ENCODE measurements at places on chromosomes 4 and X. TPM values are rescaled to one million over a fixed set of nuclear protein-coding genes. Genes with fewer than 3 reads are reported as not detected.

DNA sequence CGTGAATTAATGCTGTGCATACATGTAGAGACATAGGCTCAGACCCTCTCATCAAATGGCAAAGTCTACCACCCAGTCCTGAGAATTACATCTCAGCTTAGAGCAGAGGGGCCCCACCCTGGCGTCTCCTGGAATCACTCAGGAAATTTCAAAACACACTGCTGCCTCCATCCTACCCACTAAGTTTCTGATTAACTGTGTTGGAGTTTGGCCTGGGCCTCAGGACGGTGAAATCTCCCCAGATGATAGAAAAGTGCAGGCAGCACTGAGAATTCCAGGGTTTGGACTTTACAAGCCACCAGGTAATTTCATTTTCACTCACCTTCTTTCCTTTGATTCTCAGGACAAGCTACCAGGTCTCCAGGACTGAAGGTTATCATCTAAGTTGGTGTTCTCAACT is 3.3 kb upstream of the FAM9C start:
- DNase-seq, result no peak
- no peaks in the 10 kb centered on the region for H3K4me1 ChIP-seq
- no peaks in the 10 kb centered on the region for H3K27me3 ChIP-seq
- no peaks in the 10 kb centered on the region for H3K36me3 ChIP-seq
- no peak overlapping the region for H3K4me3 ChIP-seq

GRCh38 chr4:4619821-4620220 is 78.0 kb upstream of the STX18 start:
- H3K36me3 ChIP-seq, result no peaks in the 10 kb centered on the region
- H3K27me3 ChIP-seq, result no peaks in the 10 kb centered on the region
- no peak overlapping the region for H3K4me3 ChIP-seq
- H3K4me1 ChIP-seq, result no peaks in the 10 kb centered on the region

DNA sequence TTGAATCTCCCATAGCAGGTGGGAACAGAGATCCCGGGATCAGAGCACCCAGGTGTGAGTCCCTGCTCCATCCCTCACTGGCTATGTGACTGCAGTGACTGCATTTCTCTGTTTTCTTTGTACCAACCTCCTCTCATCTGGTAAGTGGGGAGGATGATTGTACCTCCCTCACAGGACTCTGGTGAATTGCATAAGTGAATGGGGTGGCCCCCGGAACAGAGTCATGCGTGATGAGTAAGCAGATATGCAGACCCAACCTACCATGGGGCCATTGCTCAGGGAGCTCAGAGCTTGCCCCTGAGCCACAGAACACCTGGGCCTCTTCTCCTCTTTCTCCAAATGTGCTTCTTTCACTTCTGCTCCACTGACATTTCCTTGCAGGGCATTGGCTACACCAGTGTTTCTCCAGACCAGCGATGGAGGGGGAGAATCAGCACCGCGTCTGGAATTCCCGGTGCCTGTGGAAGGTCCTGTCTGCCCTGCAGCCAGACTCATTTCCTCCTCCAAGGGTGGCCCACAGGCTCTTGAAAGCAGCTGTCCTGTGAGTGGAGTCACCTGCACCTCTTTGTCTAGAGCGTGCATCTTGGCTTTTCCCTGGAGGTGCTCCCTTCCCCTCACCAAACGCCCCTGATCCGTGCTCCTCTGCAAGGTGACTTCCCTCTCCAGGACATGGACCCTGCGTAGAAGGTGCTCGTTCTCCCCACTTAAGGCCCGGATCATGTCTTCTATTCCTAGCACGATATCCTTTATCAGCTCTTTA is 30.0 kb downstream of the C4orf50 start:
- H3K4me3 ChIP-seq, result no peak overlapping the region
- no peaks in the 10 kb centered on the region for H3K36me3 ChIP-seq
- H3K27me3 ChIP-seq, result no peaks in the 10 kb centered on the region

Gene F11
- total RNA-seq, result not detected

DNA sequence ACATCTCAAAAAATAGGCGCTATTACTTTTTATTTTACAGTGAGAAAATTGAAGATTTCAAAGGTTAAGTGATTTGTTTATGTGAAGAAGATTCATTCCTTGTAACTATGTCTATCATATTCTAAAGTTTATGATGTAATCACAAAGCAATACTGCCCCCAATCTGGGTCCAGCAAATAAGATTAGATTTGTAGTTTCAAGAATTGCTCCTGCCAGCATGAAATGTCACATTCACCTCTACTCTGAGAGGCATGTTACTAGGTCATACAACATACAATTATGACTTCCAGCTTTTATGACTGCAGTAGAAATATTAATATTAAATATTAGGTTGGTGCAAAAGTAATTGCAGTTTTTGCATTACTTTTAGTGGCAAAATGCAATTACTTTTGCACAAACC is 976.2 kb downstream of the FSTL5 start:
- H3K27me3 ChIP-seq, result no peaks in the 10 kb centered on the region
- H3K36me3 ChIP-seq, result no peaks in the 10 kb centered on the region
- DNase-seq, result no peak

DNA sequence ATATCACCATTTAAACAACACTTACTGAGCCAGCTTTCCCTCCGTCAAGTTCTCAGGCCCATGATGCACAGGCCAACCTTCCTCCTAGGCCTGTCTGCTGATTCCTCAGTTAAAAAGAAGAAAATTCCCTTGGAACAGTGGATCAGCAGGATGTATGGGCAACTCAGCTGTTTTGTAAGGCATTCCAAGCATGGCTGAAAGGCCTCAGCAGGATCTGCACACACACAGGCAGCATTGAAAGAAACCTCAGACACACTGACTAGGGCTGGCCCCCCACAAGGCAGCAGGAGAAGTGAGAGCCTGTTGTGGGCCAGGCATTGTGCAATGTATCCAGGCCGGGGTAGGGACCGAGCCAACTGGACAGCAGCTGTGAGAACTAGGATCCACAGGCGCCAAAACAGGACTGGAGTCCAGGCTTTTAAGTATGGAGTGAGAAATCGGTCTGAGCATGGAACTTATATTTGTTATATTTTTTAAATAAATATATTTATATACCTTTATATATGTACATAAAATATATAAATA is 171.4 kb downstream of the NWD2 start:
- DNase-seq, result no peak
- H3K27me3 ChIP-seq, result no peaks in the 10 kb centered on the region
- no peaks in the 10 kb centered on the region for H3K36me3 ChIP-seq
- no peak overlapping the region for H3K4me3 ChIP-seq

Gene RTL9
- not detected for total RNA-seq

Gene PSAPL1
- not detected for total RNA-seq

Gene GPRASP3
- 1.1 TPM for total RNA-seq

DNA sequence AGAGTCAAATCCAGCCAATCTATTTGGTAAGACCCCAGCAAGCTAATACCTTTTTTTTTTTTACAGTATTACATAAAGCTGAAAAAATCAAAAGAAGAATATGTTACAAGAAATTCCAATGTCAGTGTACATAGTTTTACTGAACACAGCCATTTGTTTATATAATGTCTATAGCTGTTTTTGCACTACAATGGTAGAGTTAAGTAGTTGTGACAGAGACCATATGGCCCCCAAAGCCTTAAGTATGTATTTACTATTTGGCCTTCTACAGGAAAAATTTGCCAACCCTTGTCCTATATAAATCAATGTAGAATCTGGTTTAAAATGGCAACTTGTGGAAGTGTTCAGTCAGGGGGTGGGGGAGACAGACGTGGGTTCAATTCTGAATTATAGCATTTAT is 60.7 kb downstream of the ANTXR2 start:
- no peak overlapping the region for H3K4me3 ChIP-seq
- no peak for DNase-seq
- no peak overlapping the region for H3K27ac ChIP-seq
- H3K36me3 ChIP-seq, result no peaks in the 10 kb centered on the region

- H3K36me3 ChIP-seq, result no peaks in the 10 kb centered on the region
- H3K27ac ChIP-seq, result no peak overlapping the region
- no peak for DNase-seq
- H3K27me3 ChIP-seq, result no peaks in the 10 kb centered on the region
- H3K4me1 ChIP-seq, result no peaks in the 10 kb centered on the region
- no peak overlapping the region for H3K4me3 ChIP-seq
Observed at GRCh38 chr4:24105327-24106038, 215.6 kb upstream of the PPARGC1A start.

- no peaks in the 10 kb centered on the region for H3K27me3 ChIP-seq
- no peak for DNase-seq
- H3K27ac ChIP-seq, result no peak overlapping the region
- H3K4me3 ChIP-seq, result no peak overlapping the region
- H3K36me3 ChIP-seq, result no peaks in the 10 kb centered on the region
- H3K4me1 ChIP-seq, result no peaks in the 10 kb centered on the region
Observed at GRCh38 chr4:182102576-182102975, 140.6 kb upstream of the TENM3 start.

- H3K27me3 ChIP-seq, result no peaks in the 10 kb centered on the region
- no peak overlapping the region for H3K27ac ChIP-seq
- H3K36me3 ChIP-seq, result no peaks in the 10 kb centered on the region
- H3K4me1 ChIP-seq, result no peaks in the 10 kb centered on the region
- peak overlapping the region; percentile 13 for H3K4me3 ChIP-seq
Observed at GRCh38 chrX:118839334-118839958, 15.8 kb downstream of the ZCCHC12 start.

- no peak for DNase-seq
- H3K4me1 ChIP-seq, result no peaks in the 10 kb centered on the region
- H3K4me3 ChIP-seq, result no peak overlapping the region
- no peaks in the 10 kb centered on the region for H3K36me3 ChIP-seq
Observed at GRCh38 chr4:172680691-172681090, 487.9 kb upstream of the GALNT7 start.

DNA sequence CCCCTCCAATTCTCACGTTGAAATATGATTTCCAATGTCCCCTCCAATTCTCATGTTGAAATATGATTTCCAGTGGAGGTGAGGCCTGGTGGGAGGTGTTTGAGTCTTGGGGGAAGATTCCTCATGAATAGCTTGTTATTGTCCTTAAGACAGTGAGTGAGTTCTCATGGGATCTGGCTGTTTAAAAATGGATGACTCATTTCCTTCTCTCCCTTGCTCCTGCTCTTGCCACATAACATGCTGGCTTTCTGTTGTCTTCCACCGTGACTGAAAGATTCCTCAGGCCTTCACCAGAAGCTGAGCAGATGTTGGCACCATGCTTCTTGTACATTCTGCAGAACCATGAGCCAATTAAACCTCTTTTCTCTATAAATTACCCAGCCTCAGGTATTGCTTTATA is 346.8 kb upstream of the TECRL start:
- no peaks in the 10 kb centered on the region for H3K4me1 ChIP-seq
- H3K27me3 ChIP-seq, result no peaks in the 10 kb centered on the region
- no peak overlapping the region for H3K27ac ChIP-seq
- DNase-seq, result no peak
- H3K36me3 ChIP-seq, result no peaks in the 10 kb centered on the region

- no peaks in the 10 kb centered on the region for H3K4me1 ChIP-seq
- no peak overlapping the region for H3K27ac ChIP-seq
- DNase-seq, result peak; percentile 58
- H3K4me3 ChIP-seq, result peak overlapping the region; percentile 86
- H3K27me3 ChIP-seq, result no peaks in the 10 kb centered on the region
- no peaks in the 10 kb centered on the region for H3K36me3 ChIP-seq
Observed at GRCh38 chr4:2042204-2042946, 16.8 kb upstream of the NAT8L start.

Gene SERPINA7
- not detected for total RNA-seq

Gene FAM236A
- not detected for total RNA-seq

DNA sequence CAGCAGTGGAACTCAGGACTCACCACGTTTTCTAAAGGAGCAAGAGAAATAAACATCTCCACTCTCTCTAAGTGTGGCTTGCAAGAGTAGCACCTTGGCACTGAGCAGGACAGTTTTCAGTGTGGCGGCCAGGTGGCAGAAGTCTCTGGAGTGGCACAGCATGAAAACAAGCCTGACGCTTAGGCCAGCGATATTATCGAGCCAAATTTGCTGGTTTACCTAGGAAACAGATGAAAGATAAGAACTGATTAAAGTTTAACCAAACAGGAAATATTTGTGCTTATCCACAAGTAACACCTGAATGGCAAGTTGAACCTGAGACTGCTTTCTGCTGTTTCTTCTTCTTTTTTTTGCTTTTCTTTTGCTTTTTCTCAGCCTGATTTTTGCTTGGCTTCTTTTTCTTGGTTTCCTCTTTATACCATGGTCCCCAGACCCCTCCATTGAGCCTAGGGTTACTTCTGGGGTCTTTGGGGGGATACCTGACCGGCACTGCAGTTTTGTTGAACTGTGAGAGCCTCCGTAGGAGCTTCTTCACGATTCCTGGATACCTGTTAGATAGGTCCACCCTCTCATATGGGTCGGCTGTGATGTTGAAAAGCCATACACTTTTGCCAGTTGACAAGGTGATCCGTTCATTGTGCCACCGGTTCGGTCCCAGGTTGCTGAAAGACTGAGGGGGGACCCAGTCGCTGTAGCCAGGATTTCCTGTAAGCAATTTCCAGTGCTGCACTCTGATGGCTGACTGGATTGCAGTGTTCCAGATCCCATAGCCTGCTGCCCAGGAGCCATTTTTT is 77.3 kb downstream of the ARSJ start:
- H3K27me3 ChIP-seq, result no peaks in the 10 kb centered on the region
- DNase-seq, result peak; percentile 64
- no peak overlapping the region for H3K4me3 ChIP-seq
- no peaks in the 10 kb centered on the region for H3K4me1 ChIP-seq
- H3K36me3 ChIP-seq, result no peaks in the 10 kb centered on the region

Gene BMX
- 4.2 TPM for total RNA-seq

GRCh38 chrX:145609951-145610511 is 207.6 kb upstream of the SLITRK2 start:
- no peak overlapping the region for H3K4me3 ChIP-seq
- no peaks in the 10 kb centered on the region for H3K36me3 ChIP-seq
- no peaks in the 10 kb centered on the region for H3K27me3 ChIP-seq
- DNase-seq, result no peak

GRCh38 chrX:47674776-47675175 is 15.8 kb upstream of the UXT start:
- no peaks in the 10 kb centered on the region for H3K36me3 ChIP-seq
- H3K27me3 ChIP-seq, result no peaks in the 10 kb centered on the region
- H3K27ac ChIP-seq, result no peak overlapping the region
- H3K4me3 ChIP-seq, result no peak overlapping the region
- H3K4me1 ChIP-seq, result no peaks in the 10 kb centered on the region
- DNase-seq, result no peak

GRCh38 chr4:119029847-119030535 is 105.6 kb upstream of the MYOZ2 start:
- peak overlapping the region; percentile 6 for H3K27ac ChIP-seq
- no peak for DNase-seq
- no peaks in the 10 kb centered on the region for H3K36me3 ChIP-seq
- peak overlapping the region; percentile 35 for H3K4me3 ChIP-seq
- no peaks in the 10 kb centered on the region for H3K27me3 ChIP-seq
- H3K4me1 ChIP-seq, result no peaks in the 10 kb centered on the region

Gene ACOT9
- total RNA-seq, result 29.8 TPM

- H3K4me1 ChIP-seq, result no peaks in the 10 kb centered on the region
- peak; percentile 39 for DNase-seq
- H3K27ac ChIP-seq, result peak within 1 kb of the TSS; percentile 90
- no peaks in the 10 kb centered on the region for H3K27me3 ChIP-seq
Observed at GRCh38 chrX:129540068-129540653, at the start of gene OCRL. Gene OCRL (plus strand): TSS chrX:129540259. CDS start chrX:129540440, 181 bp downstream.

Gene RAB39B
- not detected for total RNA-seq

Gene STARD8
- 0.70 TPM for total RNA-seq

Gene NAT8L
- not detected for total RNA-seq

Gene ADAMTS3
- total RNA-seq, result 0.54 TPM

GRCh38 chr4:1377606-1378261 is 28.5 kb downstream of the NKX1-1 start:
- H3K4me1 ChIP-seq, result no peaks in the 10 kb centered on the region
- no peak overlapping the region for H3K4me3 ChIP-seq
- H3K36me3 ChIP-seq, result peaks cover 53% of the 10 kb centered on the region

GRCh38 chr4:77586951-77587383 is 18.7 kb upstream of the CXCL13 start:
- DNase-seq, result no peak
- no peaks in the 10 kb centered on the region for H3K36me3 ChIP-seq
- H3K4me3 ChIP-seq, result no peak overlapping the region
- H3K4me1 ChIP-seq, result no peaks in the 10 kb centered on the region
- no peak overlapping the region for H3K27ac ChIP-seq
